Renal pelvis (tissue), 12 donors: ENCODE measurements at places on chromosomes 16 and 17. TPM values are rescaled to one million over a fixed set of nuclear protein-coding genes. Genes with fewer than 3 reads are reported as not detected.

SPATA32 gene
- polyA plus RNA-seq, result 0.61 TPM

TEKT1 gene
- polyA plus RNA-seq, result 0.41 TPM

DNA sequence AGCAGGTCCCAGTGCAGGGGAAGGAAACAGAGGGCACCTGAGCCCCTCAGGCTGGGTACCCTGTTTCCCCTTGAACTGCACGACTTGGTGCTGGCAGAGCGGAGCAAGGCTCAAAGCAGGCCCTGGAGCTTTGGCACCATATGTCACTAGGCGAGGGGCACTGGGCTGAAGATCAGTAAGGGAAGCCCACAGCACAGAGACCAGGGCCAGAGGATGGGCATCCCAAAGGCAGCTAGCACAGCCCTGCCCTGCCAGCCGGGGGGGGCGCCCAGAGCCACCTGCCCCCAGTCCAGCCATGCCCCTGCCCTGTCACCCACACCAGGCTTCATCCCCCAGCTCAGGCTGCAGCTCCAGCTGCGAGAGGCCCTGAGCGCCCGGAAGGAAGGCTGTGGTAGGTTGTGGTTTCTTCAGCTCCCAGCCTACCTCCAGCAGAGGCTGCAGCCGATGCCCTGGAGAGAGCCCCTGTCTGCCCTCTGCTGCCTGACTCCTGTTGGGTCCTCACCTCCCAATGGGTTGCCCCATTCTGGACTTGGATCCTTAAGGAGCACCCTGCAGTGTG, 10.9 kb downstream of the NHERF1 start:
- DNase-seq, result no peak

DNA sequence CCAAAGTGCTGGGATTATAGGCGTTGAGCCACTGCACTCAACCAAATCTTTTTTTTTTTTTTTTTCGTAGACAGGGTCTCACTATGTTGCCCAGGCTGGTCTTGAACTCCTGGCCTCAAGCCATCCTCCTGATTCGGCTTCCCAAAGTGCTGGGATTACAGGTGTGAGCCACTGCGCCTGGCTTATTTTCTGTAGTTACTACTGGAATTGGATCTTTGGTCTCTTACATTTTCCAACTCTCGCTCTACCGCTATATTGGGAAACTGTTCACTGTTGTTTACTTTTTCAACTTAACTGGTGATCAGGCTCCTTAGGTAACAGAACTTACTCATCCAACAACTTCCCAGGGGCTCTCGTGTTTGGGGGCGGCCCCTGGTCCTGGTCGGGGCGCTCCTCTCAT, 14.1 kb downstream of the ZNF200 start:
- DNase-seq, result no peak

GRCh38 chr16:51306116-51306515, 155.0 kb upstream of the SALL1 start:
- DNase-seq, result no peak

SEPTIN12 gene
- not detected for polyA plus RNA-seq

GRCh38 chr16:67137605-67138004, 13.2 kb downstream of the B3GNT9 start:
- DNase-seq, result no peak

DNA sequence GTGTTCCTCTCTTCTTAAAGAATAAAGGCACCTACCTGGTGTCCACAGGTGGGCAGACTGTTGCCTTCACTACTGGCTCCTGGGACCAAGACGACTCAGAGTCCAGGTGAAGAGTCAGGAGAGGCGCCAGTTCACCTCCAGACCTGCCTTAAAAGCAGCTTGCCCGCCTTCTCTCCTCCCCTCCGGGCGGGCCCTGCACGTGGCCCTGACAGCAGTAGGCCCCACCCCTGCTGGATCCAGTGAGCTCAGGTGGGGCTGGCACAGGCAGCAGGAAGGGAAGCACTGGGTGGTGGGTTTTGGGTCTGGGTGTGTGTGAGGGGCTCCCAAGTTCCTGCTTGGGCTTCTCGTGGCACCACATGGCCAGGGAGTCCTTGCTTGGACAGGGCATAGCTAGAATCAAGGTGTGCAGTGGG, at the start of gene TNS4:
Gene TNS4, minus strand, starts transcription at position 125 of the 413 bp plus-strand sequence. CDS start 5,198 bp downstream, outside the sequence.
- DNase-seq, result no peak

- no peak for DNase-seq
Measured at GRCh38 chr16:57992084-57992483, 8.4 kb downstream of the ZNF319 start.

PRR15L gene
- polyA plus RNA-seq, result 21.6 TPM

DNA sequence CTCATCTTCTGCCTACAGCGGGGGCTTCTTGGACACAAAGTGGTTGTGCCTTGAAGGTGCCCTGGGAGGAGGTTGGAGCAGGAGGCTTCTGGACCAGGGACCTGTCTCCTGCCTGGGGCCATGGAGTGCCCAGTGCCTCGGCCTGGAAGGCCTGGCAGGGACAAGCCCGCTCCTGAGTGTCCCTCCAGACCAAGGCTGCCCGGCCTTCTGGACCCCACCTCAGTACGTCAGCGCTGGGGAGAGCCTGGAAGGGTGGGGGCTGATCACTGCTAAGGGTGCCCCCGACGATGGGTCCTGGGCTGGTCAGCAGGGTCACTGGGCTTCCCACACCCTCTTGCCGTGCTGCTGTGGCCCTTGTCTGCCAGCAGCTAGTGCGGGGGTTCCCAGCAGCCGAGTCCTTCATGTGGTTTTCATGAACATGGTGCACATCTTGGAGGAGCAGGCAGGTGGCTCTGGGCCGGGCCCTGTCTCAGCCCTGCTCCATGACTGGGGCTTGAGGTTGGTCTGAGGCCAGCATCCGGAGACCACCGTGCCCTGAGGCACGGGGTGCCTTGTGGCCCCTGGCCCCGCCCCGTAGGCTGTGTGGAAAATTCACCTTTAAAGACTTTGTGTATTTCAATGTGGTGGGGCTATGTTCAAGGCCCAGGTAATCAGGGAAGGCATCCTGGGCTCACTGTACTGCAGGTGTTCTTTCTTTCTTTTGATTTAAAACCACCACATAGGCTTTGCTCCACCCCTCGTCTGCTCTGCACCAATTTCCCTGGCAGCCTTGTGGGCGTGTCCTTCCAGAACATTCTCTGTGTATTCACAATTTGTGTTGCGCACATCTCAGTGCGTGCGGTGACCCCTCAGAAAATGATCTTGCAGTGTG, 22.4 kb downstream of the MGRN1 start:
- DNase-seq, result no peak
